ENCODE measurements at places on chromosomes 11 and 22. TPM values are rescaled to one million over a fixed set of nuclear protein-coding genes. Genes with fewer than 3 reads are reported as not detected.

- DNase-seq = no peak
Measured at GRCh38 chr22:44550711-44551491, 52.9 kb upstream of the RTL6 start.

DNA sequence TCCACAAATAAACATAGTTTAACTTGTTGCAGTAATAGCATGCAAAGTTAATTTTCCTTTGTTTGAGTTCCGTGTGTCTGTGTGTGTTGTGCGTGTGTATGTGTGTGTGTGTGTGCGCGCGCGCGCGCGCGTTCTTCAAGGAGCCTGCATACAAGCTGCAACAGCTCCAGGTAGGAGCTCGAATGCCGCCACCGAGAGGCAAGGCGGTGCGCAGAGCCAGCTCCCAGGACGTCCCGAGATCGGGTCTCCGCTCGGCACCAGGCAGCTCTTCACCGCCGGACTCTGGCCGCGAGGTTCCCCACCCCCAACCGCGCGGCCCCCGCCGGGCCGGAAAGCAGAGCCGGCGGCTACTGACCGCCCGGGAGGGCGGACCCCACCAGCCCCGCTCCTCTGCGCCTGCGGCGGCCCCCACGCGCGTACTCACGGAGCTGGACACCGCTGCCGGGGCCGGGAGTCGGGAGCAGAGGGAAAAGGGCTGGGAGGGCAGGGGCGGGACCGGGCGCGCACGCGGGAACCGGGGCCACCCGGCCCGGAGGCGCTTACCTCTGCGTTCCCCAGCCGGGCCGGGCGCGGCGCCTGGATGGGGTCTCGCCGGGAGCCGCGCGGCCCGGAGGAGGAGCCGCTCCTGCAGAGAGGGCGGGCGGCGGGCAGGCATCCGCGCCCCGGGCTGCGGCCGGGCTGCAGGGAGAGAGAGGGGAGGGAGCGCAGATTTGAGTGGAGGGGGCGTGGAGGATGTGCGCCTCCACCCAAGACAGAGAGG is 40.4 kb upstream of the AKIP1 start:
- DNase-seq = peak; percentile 75

DNA sequence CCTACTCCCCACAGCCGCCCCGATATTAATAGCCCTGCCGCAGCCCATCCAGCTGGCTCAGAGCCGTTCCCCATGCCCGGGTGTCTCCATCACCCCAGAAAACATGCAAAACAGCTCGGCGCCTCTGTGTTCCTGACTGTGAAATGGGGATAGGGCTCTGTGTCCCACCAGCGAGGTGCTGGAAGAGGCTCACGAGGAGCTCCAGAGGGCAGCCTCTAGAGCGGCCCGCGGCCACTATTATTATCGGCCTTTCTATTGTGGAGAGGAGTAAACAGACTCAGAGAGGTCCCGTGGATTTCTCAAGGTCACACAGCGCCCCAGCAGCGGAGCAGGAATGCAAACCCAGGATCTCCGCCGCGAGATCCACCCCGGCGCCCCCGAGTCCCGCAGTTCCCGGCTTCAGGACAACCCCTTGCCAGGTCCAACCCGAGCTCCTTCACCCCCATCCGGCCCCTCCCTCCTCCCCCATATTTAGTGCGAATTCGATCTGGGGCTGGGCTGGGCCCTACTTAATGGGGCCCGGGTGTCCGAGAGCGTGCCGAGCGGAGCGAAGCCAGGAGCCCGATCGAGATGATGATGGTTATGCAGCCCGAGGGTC is at the start of gene ACTN3:
Gene ACTN3 (plus strand): TSS at position 536 of the 598 bp plus-strand sequence. CDS start 35 bp downstream, at position 571.
- peak; percentile 88 for DNase-seq

POU2AF2 gene
- not detected for total RNA-seq

GRCh38 chr22:20244691-20245576 is 23.2 kb downstream of the RTN4R start:
- no peak for DNase-seq

- DNase-seq = peak; percentile 51
Measured at GRCh38 chr22:17780116-17780740, 6.0 kb upstream of the BID start.

GRCh38 chr11:72635309-72635915 is 38.8 kb downstream of the PDE2A start:
- DNase-seq = no peak

GRCh38 chr11:90818196-90818745 is 595.4 kb upstream of the CHORDC1 start:
- DNase-seq = no peak

GDPD4 gene
- not detected for total RNA-seq

- no peak for DNase-seq
Measured at GRCh38 chr11:13745165-13745564, 76.7 kb downstream of the FAR1 start.

GRCh38 chr11:58067685-58068084 is 36.9 kb downstream of the OR6Q1 start:
- no peak for DNase-seq

CHRDL2 gene
- total RNA-seq = 0.16 TPM

DNA sequence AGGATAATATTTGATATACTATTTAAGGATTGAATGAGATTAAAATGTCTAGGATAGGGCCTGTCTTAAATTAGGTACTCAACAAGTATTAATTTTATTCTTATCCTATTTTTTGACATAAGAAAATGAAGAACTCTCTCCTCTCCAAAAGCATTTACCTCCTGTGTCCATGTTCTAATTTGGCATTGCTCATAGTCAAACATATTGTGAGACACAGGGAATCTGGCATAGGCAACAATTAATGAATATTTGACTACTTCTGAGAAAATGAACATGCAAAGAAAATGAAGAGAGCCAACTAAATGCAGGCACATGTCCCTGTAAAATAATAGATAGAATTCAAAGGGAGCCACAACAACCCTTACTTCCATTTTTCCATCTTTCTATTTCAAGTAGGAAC is 198.5 kb upstream of the C11orf87 start:
- DNase-seq = no peak

GRCh38 chr11:10485646-10486045 is 30.6 kb downstream of the AMPD3 start:
- no peak for DNase-seq

- DNase-seq = no peak
Measured at GRCh38 chr11:66847461-66848232, 4.4 kb downstream of the RCE1 start.

DNA sequence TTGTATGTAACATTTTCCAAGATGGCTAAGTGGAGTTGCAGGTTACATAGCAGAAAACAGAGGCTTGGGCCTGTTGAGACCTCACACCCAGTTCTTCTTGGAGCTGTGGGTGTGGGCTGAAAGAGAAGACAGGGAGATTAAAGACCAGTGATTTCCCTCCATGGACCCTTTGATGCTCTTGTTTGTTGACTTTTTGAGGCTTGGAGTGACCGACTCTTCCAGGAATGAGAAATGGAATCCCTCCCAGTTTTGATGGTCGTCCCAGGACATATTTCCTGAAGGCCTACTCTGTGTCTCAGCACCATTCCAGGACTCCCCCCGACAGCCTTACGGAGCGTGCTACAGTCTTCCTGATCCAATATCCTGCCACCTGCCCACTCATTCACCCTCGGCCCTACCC is 96.9 kb downstream of the PTPRJ start:
- no peak for DNase-seq

LPXN gene
- total RNA-seq = 2.3 TPM

FAM89B gene
- 16.0 TPM for total RNA-seq

DNA sequence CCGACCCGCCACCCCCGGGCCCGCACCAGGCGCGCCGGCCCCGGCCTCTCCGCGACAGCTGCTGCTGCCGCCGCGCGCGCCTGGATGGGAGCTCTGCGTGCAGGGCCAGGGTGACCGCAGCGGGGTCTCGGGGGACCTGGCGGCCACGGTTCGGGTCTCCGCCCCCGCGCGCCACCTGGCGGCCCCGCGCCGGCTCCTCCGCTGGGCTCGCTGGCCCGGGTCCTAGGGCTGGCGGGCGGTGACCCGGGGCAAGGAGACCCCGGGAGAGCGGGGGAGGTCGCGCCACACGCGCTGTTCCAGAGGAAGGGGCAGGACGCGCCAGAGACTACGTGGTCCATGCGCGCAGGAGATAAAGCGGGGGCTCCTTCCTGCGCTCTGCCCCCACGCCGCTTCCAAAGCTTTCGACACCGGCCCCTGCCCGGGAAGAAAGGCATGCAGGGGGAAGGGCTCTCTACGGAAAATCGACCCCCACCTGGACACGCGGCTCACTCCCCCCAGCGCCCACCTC is 562 bp downstream of the SHANK2 start:
- DNase-seq = peak; percentile 79

GRCh38 chr11:2265396-2265795 is 5.0 kb downstream of the ASCL2 start:
- no peak for DNase-seq

DNA sequence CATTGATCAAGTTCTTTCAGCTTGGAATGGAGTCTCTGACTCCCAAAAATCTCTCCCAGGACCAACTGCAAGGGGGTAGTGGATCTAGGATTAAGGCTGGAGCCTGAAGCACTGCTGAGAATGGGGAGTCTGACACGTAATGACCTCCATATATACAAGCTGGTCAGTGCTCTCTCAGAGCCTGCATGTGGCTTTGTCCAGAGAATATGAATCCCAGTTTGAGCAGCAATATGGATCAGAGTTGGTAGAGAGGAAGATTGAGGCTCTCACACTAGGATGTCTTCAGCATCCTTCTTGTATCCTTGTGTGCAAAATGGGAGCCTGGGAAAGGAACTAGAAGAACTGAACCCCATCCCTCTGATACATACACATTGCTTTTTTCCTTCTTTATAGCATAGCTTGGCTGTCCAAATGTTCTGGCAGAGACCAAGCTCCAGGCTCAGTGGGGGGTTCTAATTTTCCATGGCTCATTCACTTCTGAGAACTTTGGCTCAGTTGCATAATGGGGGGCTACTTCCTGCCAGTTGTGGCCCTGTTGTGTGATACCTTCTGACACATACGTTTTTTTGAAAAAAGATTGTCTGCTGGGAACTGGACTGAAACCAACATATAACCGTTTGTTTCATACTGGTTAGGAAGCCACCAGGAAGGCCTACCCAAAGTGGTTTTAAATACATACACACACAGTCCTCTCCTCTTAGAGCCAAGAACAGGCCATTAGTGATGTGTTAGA is 138.2 kb downstream of the ETS1 start:
- DNase-seq = no peak

OR56A1 gene
- total RNA-seq = 0.97 TPM

ARHGAP8 gene
- total RNA-seq = 62.8 TPM

- no peak for DNase-seq
Measured at GRCh38 chr11:104015649-104016415, 20.6 kb upstream of the DDI1 start.

- DNase-seq = peak; percentile 93
Measured at GRCh38 chr22:29394931-29395581, 6.7 kb upstream of the AP1B1 start.

DNA sequence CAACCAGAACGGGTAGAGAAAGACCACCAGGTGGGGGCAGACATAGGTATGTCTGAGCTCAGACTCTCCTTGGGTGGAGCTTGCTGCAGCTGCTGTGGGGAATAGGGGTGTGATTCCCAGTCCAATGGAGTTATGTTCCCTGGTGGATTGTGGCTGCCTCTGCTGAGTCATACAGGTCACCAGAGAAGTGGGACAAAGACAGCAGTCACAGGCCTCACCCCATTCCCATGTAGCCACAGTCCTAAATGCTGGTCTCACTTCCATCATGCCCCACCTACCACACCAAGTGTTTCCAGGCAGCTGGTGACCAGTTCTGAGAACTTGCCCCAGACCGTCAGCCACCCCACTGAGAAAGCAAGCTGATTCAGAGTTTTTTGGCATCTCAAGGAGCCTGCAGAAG is 17.5 kb downstream of the OR52E5 start:
- DNase-seq = no peak

PDGFB gene
- total RNA-seq = 8.0 TPM

DNA sequence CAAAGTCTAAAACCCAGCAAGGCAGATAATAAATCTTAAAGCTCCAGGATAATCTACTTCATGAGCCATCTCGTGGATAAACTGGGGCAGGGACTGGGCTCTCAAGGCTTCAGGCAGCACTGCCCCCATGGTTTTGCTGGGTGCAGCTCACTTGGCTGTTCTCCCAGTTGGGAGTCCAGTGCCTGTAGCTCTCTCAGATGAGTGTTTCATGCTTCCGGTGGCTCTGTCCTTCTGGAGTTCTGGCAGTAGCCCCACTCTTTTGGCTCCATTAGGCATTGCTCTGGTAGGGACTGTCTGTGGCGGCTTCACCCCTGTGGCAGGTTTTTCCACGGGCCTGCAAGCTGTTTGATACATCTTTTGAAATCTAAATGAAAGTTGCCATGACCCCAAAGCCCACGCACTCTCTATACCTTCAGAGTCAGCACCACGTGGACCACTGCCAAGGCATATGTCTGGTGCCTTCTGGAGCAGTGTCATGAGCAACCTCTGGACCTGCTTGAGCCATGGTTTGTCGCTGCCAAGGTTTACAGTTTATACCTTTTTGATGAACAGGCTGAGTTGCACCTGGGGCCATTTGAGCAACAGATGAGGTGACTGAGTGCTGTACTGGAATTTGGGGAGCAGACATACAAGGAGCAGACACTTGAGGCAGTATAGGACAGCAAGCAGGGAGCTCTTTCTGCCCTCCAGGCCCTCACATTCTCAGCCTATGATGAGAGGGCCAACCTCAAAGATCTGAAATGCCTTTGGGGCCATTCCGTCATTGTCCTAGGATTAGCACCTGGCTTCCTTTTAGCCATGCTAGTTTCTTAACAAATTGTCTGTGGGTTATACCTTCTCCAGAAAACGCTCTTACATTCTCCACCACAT is 48.6 kb downstream of the MTNR1B start:
- DNase-seq = peak; percentile 44

GRCh38 chr11:79331203-79331901 is 109.5 kb downstream of the TENM4 start:
- DNase-seq = peak; percentile 2

GRCh38 chr22:26828311-26828710 is 170.9 kb downstream of the MIAT start:
- DNase-seq = no peak

- DNase-seq = no peak
Measured at GRCh38 chr22:44650806-44651205, 51.2 kb upstream of the PRR5 start.

DNA sequence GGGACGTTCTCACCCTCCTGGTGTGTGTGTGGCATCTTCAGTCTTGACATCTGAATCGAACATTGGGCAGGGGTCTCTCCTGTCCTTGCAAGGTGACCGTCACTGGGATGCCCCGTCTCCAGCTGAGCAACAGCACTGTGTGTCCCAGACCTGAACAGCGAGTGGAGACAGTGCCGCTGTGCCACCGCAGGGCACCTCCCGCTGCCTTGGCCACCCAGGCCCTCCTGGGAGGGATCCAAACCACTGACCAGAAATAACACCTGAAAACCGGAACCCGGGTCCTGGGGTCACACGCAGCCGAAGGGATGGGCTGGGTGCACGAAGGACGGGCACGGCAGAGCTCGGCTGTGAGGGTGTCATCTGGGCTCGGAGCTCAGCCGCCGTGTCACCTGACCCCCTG is 102.2 kb downstream of the BRD1 start:
- no peak for DNase-seq

- DNase-seq = no peak
Measured at GRCh38 chr22:29141078-29141688, 64.5 kb upstream of the EMID1 start.

RAB36 gene
- 1.2 TPM for total RNA-seq

DNA sequence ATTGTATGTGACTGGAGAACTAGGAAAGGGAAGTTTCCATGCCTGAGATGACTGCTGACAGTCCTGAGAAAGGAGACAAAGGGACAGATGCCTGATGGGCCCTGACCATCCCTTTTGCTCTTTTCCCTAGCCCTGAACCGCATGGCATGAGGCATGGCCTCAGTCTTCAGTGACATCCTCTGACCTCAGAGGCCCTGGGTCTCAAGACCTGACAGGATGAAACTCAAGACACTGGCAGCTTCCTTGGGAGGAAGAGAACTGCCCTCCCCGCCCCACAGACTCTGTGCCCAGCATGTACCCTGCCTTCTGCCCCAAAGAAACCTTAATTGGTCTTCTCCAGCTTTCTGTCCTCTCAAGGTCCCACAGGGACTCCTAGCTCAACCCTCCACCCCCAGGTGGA is 444.1 kb downstream of the SOX6 start:
- DNase-seq = no peak

Measured in GM23338 (cell line).